Choroid plexus epithelial cell (primary cell): ENCODE measurements at places on chromosomes 2 and 18.

DNA sequence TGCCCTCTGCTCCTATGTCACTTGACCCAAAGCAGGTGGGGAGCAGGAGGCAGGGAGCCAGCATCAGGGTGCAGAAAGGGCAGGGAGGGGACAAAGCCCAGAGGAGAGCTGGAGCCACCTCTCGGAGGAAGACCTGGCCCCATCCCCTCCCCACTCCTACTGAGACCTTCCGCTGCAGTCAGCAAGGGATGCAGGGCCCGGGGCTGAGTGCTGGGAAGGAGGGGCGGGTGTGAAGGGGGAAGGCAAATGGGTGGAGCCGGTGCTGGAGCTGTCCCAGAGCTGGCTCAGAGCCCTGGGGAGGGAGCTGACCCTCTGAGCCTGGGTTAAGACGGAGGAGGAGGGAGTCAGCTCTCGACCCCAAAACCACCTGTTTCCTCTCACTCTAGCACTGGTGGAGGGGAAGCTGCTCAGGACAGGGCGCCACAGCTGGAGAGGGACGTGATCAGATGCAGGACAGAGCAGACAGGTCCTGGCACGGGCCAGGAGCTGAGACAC, 33.8 kb downstream of the HS1BP3 start:
- peak; percentile 54 for DNase-seq

DNA sequence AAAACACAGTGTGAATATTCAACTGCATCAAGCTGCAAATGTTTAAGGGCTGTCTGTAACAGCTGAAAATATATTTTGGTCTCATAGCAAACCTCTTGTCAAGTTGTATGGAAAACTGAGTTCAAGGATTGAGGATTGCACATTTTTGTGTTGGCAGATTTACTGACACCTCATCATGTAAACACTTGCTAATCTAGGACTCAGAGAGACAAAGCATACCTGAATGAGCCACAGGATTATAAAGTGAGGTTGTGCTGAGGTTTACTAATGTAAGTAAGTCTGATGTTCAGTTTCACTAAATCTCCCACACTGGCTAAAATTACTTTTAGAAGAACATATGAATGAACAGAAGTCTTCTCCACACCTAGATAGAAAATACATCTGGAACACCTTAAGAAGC, 1993.1 kb upstream of the CELF4 start:
- DNase-seq, result peak; percentile 2

DNA sequence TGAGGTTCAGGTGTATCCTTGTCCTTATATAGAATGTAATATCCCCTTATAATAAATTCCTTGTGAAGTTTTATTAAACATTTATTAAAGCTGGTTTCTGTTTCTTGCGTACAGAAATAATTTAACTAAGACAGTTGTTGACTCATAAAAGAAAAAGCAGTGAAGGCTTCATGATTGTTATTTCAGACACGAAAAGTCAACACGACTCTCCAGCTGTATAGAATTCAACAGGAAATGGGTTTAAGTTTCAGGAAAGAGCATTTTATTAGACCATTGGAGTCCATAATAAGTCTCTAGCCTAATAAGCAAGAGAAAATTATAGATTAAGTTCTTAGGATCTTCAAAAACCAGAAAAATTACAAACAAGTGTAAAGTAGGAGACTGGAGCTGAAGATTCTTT, 62.2 kb downstream of the KCNE4 start:
- DNase-seq, result no peak

GRCh38 chr2:123916051-123916450, 109.0 kb upstream of the CNTNAP5 start:
- no peak for DNase-seq

GRCh38 chr2:149290662-149291061, 39.7 kb upstream of the LYPD6 start:
- no peak for DNase-seq

DNA sequence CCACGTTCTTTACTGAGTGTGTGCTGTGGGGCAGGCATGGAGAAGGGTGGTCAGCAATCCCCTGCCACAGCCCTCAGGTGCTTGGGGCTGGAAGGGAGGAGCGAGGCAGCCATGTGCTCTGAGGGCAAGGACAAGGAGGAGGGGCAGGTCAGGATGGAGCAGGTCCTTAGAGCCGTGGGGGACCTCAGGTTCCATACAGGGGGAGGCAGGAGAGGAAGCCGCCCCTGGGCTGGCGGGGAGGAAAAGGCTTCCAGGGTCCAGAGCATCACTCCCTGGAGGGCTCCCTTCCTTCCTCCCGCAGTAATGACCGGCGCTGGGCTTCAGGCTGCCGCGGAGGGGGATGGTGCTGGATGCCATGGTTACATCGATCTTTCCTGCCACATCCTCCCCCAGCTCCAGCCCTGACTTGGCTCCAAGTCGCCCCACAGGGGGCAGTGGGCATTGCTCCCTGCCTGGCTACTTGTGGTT, 6.6 kb downstream of the GAREM2 start:
- no peak for DNase-seq

DNA sequence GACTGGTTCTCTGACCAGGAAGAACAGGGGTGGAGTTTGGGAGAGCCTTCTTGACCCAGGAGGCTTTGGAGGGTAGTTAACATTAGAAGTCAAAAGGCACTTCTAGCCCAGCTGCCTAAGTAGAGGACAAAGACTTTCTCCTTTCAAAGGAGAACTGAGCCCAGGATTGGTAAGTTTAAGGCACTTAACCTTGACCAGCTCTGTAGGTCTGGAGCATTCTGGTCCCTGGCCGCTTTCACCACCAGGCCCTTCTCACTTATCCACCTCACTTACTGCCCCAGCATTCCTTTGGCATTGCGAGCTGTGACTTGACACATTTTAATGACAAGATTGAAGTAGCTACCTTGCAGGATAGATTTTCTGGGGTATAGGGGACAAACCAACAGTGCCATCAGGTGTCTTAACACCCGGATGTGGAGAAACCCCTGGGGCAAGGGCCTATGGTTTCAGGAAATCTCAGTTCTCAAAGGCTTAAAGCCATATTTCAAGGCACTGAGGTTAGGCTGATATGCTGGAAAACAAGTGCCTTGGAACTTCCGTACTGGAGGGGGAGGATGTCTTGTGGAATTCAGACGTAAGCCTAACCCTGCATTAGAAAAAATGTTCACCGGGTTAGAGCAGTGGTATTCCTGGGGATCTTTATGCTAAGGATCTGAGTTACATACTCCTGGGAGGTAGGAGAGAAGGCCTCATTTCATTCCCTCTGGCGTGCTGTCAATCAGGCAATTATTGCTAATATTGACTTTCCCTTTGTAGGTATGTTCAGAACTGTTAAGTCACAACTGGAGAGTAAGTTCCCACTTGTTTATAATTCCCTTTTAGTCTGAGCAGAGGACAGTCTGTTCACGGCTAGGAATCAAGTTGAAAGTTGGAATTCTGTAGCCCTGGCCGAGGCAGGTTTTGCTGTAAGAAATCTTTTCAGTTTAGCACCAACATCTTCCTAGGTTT, 4.3 kb downstream of the C2orf68 start:
- no peak for DNase-seq

DNA sequence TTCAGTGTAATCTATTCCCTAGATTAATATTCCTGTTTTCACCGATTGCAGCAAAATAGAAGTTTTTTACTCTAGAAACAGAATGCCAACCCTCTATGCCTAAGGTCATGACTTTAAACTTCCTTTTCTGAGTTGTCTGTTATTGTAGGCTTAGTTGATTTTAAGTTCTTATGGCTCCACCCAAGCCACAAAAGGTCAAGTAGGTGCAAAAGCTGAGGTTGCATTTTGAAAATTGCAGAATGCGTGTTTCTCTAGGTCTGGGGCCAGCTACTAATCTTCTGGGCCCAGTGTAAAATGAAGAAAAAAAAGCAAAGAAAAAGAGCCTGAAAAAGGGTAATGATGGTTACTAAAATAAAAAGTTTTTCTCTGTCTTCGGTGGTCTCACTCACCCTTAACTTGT, 635.7 kb upstream of the FAM98A start:
- no peak for DNase-seq

- no peak for DNase-seq
Observed at GRCh38 chr2:27024812-27025211, 8.0 kb upstream of the TMEM214 start.

DNA sequence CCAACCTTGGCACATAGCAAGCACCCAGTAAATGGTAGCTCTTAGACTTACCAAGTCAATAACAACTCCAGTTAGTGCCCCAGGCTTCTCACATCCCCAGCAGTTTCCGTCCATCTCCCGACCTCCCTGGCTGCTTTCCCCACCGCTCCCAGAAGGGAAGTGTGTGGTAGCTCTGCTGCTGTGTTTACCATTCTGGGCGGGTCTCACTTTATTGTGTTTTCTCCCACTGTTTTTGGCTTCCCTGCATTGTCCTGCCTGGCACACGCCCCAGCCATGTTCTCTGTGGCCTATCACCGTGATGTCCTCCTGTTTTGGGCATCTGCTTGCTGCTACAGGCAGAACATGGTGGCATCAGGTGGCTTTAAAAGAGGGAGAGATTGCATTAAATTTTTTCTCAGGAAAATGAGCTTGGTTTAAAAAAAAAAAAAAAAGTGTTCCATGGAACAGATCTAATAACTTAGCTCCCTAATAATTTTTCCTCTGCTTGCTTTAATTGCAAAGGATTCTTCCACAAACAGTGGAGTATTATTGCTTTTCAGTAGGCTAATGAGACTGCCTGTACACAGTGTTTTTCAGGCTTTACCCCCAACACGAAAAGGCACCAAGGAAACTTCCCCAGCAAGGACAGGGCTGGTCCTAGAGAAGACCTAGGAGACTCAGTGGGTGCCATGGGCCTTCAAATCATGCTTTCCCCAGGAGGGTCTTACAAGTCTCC, 8.0 kb upstream of the COX7A2L start:
- DNase-seq, result no peak

- no peak for DNase-seq
Observed at GRCh38 chr2:138329162-138329561, 172.4 kb upstream of the SPOPL start.

DNA sequence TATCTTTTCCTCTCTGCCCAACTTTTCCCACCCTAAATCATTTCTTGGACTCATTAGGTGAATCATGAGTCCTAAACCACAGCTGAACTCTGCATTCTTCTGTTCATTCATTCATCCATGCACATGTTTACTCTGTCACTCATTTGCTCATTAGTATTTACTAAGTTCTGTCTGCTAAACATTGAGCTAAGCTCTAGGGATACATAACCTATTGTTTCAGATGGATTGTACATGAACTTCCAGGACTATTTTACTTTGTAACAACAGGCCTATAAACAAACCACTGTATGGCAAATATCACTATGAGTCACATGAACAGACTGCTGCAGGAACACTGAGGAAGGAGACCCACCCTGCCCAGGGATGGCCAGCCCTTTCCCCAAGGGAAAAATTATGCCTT, 14.6 kb upstream of the DYNC2LI1 start:
- peak; percentile 67 for DNase-seq

GRCh38 chr2:224561234-224562005, 23.7 kb downstream of the CUL3 start:
- DNase-seq, result peak; percentile 33

DNA sequence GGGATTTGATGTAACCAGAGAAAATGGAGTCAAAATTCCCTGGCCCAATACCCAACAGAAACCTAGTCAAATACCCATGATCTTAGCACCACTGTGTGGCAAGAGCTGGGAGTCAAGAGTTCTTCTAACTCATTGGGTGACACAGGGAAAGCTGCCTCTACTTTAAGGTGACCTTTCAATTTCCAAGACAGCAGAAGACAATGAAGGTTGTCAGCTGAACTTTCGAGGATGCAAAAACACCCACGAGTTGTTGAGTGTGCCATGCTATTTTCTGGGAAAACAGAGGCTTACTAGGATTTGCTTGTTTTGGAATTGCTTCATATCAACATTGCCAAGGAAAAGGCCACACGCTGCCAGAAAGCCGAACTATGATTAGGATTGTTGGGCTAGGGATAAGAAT, 61.6 kb upstream of the CYRIA start:
- DNase-seq, result peak; percentile 57

- DNase-seq, result peak; percentile 5
Observed at GRCh38 chr2:56369316-56369715, 185.5 kb downstream of the CCDC85A start.

DNA sequence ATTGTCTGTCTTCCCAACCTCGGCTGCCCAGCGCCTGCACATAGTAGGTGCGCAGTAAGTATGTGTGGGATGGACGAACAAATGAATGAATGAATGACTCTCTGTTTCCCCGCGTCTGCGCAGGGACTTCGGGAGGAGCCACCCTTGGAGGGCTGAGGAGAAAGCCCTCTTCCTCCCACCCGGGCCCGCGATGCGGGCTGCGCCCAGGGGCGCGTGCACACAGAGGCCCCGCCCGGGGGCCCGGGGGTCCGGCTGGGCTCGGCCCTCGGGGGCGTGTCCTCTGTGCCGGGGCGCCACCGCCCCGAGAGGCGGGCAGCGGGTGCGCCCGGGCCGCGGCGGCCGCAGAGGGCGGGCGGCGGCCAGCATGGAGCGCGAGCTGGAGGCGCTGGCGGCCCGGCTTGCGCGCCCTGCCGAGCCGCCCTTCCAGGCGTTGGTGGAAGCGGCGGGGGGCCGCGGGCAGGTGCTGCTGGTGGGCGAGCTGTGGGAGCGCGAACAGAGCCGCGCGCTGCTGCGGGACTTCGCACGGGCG, at the start of gene C2orf72:
Gene C2orf72 (plus strand): TSS at position 322 of the 529 bp plus-strand sequence. CDS start 43 bp downstream, at position 365.
- DNase-seq, result no peak

DNA sequence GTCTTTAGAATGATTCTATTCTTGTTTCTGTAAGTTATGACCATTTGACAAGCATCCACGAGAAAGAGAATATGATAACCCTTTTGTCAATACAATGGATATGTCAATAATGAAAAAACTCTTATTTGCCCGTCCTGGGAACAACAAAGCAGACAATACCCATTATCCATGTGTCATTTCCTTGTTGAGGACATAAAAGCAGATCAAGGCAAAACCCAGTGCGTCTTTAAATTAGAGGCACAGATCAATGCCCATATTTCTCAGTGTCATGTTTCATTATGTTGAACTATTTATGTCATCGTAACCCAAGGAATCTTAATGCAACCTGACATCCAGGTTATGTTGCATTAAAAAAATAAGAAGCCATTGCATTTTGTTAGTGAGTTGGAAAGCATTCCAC, 365.0 kb upstream of the CELF4 start:
- DNase-seq, result no peak

- peak; percentile 17 for DNase-seq
Observed at GRCh38 chr18:76564655-76565237, 69.7 kb upstream of the ZNF516 start.

DNA sequence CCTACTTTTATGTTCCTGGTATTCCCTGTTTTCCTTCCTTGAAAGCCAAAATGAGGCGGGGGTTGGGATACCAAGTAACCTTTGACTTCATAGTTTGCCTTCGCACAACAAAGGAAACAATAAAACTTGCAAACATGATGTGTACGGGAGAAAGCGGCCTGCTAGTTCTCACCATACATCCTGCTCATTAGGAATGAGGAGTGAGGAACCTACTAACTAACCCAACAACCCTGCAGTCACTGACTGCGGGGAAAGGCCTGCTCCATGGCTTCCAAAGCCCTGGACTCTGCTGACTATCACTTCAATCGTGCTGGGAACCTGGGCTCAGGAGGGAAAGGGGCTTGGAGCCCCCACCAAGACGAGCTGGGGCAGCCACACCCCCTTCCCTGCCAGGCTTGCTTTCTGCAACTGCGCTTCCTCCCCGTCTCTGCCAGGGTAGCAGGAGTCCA, 24.2 kb downstream of the RPL31 start:
- DNase-seq, result no peak

- no peak for DNase-seq
Observed at GRCh38 chr18:9156604-9157249, 20.1 kb downstream of the ANKRD12 start.

- peak; percentile 30 for DNase-seq
Observed at GRCh38 chr2:217538719-217539118, 464.1 kb downstream of the TNS1 start.
